Mucosa of gallbladder (tissue), 1 donor: ENCODE measurements at places on chromosomes 6 and 20. TPM values are rescaled to one million over a fixed set of nuclear protein-coding genes. Genes with fewer than 3 reads are reported as not detected.
A peak's percentile ranks its signal among the peaks of the same experiment; 100 is the strongest.

DNA sequence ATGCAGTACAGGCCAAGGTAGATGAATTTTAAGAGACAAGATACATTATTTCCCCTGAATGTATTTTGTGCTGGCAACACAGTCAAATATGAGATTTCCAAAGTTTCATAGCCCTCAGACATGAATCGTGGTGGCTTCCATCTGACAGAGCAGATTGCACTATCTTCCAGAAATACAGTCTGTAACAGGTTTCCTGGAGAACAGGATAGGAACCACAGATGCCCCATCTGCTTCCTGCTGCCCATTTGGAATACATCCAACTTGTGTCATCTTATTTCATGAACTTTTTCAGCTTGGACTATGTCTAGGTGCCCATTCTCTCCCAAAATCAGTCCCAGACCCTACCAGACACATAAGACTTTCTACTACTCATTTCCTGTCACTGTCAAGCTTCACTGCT is 426.0 kb downstream of the KIF16B start:
- DNase-seq = no peak

- no peak for DNase-seq
Measured at GRCh38 chr6:84521511-84521910, 242.9 kb downstream of the TBX18 start.

DNA sequence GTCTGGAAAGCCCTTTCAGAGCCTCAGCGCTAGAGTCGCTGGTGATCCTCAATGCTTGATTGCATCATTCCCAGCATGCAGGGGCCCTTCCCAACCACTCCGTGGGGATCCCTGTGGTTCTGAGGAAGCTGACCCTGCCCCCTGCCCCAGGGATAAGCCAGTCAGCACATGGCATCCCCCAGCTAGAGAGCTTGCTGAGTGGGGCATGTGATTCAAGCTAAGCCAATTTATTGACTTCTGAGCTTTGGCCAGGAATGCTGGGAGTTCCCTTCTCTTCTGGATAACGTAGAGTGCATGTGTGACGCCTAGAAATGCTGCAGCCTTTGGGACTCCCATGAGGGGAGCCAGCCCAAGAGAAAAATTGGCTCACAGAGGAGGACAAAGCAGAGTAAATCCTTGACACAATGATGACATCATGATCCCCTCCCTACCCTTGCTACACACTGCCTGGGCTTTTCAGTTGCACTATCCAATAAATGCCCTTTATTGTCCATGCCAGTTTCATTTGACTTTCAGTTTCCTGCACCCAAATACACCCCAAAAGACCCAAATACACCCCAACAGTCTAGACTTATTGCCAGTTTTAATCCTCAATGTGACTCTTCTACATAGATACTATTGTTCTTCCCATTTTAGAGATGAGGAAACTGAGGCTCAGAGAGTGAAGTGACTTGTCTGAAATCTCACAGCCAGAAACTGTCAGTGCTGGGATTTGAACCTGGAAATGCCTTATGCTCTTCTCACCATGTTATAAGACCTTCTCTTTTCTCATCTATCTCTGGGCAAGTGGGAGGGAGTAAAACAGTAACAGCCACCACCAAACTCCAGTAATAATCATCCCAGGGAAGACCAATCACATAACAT is 34.3 kb downstream of the KCNB1 start:
- DNase-seq = peak; percentile 19

Gene DEFB124
- 0.81 TPM for total RNA-seq

DNA sequence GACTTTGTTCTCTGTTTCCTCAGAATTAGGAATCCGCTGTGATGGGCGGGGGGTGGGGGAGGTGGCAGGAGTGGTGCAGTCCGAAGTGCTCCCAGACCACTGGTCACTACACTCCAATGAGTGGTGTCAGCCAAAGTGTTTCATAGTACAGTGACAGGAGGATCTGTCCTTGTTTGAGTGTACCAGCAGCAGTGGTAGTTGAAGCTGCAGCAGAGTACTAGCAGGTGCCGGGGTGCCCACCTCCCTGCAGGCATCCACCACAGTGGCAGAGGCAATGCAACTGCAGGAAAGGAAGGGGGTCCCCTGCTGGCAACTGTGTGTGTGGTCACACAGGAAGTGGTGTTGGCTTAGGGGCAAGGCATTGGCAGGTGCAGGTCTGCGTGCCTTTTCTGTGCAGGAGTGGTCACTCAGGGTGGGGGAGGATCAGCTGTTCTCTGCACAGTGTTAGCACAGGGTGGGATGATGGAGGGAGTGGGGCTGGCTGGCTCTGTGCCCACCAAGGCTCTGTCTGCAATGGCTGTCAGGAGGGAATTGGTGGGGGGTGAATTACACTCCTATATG is 9.7 kb downstream of the HLA-DOB start:
- no peak for DNase-seq

- DNase-seq = no peak
Measured at GRCh38 chr6:40713002-40713719, 126.0 kb upstream of the LRFN2 start.

Gene SEMG1
- 1.1 TPM for total RNA-seq

DNA sequence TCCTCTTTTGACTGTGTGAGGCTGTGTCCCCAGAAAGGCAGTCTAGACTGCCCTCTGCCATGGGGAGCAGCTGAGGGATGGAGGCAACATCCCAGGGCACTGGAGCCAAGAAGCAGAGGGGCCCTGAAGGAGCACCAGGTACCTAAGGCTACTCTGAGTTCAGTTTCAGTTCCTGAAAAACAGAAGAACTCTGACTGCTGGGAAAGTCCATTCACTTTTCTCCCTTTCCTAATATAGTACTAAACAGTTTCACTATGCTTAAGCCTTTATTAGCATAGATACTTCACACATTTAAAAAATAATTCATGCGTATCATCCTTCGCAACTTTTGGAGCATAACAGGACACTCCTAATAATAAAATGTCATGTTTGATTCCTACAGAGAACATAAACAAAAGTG is 130.0 kb downstream of the FOXC1 start:
- DNase-seq = no peak

- DNase-seq = no peak
Measured at GRCh38 chr6:137973201-137973600, 106.1 kb downstream of the TNFAIP3 start.

DNA sequence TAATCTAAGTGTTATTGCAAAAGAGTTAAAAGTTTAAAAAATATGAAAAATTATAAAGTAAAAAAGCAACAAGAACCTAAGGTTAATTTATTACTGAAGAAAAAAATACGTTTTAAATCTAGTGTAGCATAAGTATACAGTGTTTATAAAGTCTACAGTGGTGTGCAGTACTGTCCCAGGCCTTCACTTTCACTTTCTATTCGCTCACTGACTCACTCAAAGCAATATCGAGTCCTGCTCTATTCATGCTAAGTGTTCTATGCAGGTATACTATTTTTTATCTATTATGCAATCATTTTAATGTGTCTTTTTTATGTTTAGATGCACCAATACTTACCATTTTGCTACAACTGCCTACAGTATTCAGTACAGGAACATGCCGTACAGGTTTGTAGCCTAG is 113.0 kb downstream of the MANEA start:
- no peak for DNase-seq

Gene EDEM2
- 38.2 TPM for total RNA-seq

Gene PCSK2
- total RNA-seq = 2.6 TPM

DNA sequence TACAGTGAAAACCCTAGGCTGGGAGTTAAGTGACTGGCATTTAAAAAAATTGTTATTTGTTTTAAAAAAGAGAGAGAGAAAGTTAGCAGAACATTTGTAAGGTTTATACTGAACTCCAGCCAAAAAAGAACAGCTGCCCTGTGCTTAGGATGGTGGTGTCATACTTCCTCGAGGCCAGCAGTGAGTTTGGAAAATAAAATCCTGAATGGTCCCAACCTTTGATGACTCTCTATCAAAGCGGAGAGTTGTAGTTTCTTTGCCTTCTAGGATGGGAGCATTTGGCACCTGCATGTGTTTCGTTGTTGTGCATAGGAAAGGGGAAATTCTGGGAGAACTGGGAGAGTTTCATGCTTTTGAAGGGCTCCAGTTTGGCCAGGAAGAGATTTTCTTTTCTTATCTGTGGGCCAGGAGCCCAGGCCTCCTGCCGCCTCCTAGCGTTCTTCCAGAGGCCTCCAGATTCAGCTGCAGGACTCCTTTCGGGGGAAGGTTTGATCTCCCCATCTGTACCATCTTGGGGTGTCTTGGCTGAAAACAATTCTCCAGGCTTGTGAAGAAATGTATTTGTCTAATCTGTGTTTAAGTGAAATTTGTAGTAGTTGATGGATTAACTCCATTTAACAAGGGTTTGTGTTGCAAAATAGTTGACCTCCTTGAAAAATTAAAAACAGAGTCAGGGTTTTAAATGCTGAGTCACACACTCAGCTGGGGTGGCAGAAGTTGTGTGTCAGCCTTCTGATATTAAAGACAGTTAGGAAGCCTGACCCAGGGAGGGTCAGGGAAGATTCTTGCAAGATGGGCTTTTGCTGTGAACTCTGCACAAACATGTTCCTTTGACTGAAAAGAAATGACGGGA is 63.4 kb downstream of the TXNDC5 start:
- no peak for DNase-seq

DNA sequence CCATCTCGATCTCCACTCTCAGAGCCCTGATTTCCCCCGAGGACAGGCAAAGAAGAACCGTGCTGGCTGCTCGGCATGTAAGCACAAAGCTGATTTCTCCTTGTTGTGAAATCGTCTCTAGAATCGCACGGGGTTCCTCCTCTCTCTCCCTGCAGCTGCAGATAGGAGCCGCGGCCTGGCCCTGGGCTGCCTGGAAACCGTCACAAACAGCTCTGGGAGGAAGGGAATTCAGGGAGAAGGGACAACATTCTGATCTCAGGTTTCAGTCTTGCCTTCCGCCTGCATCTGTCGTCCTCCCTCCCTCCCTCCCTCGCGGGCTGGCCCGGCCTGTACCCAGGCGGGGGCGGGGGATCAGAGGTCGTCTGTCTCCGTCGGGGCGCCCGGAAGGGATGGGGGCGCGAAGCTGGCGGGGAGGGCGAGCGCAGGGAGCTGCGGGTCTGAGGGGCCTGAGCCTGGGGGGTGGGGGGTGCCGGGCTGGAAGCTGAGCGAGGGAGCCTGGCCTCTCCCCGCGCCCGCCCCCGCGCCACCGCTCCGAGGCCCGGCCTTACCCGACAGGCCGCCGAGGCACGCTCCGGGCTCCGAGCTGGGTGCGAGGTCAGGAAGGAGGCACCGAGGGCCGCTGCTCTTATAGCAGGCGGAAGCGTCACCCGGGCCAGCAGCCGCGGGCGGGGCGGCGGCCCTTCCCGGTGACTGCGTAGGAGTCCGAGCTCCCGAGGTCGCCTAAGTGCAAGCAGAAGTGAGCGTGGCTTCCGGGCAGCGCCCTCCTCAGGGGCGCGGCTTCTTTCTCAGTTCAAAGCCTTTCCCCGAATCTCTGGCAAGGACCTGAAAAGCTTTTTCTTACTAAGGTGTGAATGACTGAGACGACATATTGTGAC is at the start of gene SERPINB1:
SERPINB1 (minus strand) TSS at position 600 of the 875 bp plus-strand sequence. CDS start 1,277 bp downstream, outside the sequence.
- peak; percentile 89 for DNase-seq

- DNase-seq = no peak
Measured at GRCh38 chr20:44810061-44810390, 320 bp downstream of the RIMS4 start.

GRCh38 chr6:44737341-44737740 is 349.8 kb downstream of the CDC5L start:
- DNase-seq = no peak

GRCh38 chr6:35970181-35970580 is 49.3 kb upstream of the SRPK1 start:
- no peak for DNase-seq

DNA sequence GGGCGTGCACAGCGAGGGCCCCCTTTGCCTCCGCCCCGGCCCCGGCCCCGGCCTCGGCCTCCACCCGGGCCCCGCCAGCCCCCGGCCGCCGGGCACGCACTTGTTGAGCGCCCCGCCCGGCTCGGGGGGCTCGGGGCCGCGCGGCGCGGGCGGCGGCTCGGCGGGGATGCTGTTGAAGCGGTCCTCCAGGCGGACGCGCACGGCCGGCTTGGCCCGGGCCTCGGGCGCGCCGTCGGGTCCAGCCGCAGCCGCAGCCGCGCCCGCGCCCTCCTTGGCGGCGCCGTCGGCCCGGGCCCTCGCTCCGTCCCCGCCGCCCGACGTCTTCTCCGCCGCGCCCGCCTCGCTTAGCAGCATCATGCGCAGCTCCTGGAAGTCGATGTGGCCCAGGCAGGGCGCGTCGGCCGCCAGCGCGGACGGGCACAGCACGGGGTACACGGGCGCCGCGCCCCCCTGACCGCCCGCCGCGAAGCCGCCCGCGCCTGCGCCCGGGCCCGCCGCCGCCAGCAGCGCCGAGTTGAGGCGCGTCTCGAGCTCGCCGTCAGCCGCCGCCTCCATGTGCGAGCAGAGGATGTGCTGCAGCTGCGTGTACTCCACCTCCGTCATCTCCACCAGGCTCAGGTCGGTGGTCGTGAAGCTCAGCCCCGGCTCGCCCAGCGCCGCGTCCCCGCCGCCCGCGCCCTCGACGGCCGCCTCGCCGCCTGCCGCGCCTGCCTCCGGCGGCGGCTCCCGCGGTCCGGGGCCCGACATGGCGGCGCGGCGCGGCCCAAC is 514 bp downstream of the TCFL5 start:
- DNase-seq = no peak

GRCh38 chr20:39676241-39676640 is 714.1 kb downstream of the DHX35 start:
- no peak for DNase-seq

DNA sequence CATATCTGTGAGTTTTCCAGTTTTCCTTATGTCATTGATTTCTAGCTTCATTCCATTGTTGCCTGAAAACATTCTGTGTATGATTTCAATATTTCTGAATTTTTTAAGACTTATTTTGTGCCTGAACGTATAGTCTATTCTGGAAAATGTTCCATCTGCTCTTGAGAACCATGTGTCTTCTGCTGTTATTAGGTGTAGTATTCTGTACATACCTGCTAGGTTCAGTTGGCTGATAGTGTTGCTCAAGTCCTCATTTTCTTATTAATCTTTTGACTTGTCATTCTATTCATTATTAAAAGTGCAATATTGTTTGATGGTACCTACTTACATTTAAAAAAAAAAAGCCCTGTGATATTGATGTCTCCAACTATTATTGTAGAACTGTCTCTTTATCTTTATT is 869.8 kb upstream of the MAN1A1 start:
- DNase-seq = no peak

- DNase-seq = no peak
Measured at GRCh38 chr20:32570401-32571190, 14.5 kb downstream of the NOL4L start.

Gene POPDC3
- total RNA-seq = 0.26 TPM

Gene TNXB
- 30.1 TPM for total RNA-seq

DNA sequence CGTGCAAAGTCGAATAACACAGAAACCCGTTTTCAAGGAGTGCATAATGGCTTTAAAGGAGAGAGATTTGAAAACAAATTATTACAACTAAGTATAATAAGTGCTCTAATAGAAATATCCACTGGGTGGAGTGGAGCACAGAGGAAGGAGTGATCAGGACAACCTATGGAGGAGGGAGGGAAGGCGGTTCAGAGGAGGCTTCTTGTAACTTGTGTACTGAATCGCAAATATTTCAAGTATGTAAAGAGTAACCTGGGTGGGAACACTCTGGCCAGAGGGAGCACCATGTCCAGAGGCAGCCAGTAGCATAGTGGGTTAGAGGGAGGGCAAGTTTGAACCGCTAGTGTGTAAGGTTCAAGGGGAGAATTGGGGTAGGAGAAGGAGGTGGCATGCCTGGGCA is 21.6 kb upstream of the TNFAIP3 start:
- DNase-seq = no peak

Gene TNFRSF21
- total RNA-seq = 64.7 TPM

Gene SRMS
- not detected for total RNA-seq

Gene PFDN6
- total RNA-seq = 38.6 TPM
